ENCODE measurements at places on chromosomes 3 and 15.

DNA sequence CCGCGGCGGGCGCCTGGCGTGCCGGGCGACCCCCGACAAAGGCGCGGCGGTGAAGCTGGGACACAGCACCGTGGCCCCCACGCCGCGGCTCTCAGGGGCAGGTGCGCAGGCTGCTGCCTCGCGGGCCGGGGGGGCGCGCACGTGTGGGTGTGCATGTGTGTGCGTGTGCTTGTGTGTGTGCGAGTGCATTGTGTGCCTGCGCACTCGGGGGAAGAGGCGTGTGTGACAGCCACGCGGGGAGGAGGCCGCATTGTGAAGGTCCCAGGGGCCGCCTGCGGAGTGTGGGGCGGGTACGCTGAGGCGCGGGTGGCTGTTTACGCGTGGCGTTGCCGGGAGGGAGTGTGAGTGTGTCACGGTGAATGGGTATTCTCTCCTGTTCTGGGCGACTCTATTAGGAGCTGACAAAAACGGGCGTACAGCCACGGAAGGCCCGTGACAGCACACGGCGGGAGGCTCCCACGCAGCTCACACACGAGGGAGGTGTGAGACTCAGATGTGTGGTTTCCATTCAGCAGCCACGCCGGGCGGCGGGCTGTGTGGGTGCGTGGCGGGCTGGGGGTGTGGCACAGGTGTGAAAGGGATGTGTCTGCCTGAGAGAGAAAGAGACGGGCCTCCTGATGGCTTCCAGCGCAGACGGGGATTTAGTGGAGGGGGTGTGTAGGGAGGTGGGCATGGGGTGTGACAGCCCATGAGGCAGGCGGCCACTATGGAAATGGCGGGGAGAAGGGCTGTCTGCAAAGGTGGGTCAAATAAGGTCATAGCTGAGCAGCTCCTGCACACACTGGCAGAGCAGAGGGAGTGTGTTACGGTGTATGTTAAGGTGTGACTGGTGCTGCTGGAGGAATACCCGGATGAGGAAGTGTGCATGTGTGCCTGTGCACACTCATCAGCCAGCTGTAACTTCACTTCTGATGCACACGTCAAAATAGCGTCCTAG, 750 bp downstream of the PODXL2 start:
- no peak for DNase-seq

- DNase-seq: no peak
Measured at GRCh38 chr3:25480811-25481210, 52.7 kb downstream of the RARB start.

DNA sequence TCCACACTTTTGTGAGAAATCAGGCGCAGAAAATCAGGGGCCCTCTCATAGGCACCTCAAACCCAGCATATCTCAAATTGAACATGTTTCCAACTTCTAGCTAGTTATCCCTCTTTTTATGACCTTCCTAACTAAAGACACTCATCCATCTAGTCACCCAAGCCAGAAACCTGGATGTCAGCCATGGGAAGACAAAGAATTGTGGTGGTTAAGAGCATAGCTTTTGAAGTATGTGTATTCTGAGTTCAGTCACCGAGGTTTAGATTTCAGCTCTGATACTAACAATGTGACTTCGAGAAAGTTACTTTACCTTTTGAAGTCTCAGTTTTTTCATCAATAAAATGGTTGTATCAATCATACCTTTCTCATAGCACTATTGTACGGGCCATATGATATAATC, 495.5 kb downstream of the NLGN1 start:
- DNase-seq: no peak

- no peak for DNase-seq
Measured at GRCh38 chr3:129481766-129482332, 41.8 kb downstream of the IFT122 start.

DNA sequence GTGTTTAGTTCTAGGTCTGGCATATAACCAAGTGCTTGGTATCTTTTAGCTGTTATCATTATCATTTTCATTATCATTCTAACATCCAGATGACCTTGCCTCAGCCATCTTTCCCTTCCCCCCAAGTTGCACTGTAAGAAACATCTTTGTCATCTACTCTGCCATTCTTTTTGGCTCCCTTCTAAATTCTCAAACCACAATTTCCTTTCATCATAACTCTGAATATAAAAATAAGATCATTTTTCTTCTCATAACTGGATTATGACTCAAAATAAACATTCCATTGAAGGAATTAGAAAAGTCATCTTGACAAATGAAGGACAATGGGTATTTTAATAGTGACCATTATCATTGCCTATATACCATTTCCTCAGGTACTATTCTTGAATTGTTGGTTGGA, 786.2 kb downstream of the AGBL1 start:
- no peak for DNase-seq

DNA sequence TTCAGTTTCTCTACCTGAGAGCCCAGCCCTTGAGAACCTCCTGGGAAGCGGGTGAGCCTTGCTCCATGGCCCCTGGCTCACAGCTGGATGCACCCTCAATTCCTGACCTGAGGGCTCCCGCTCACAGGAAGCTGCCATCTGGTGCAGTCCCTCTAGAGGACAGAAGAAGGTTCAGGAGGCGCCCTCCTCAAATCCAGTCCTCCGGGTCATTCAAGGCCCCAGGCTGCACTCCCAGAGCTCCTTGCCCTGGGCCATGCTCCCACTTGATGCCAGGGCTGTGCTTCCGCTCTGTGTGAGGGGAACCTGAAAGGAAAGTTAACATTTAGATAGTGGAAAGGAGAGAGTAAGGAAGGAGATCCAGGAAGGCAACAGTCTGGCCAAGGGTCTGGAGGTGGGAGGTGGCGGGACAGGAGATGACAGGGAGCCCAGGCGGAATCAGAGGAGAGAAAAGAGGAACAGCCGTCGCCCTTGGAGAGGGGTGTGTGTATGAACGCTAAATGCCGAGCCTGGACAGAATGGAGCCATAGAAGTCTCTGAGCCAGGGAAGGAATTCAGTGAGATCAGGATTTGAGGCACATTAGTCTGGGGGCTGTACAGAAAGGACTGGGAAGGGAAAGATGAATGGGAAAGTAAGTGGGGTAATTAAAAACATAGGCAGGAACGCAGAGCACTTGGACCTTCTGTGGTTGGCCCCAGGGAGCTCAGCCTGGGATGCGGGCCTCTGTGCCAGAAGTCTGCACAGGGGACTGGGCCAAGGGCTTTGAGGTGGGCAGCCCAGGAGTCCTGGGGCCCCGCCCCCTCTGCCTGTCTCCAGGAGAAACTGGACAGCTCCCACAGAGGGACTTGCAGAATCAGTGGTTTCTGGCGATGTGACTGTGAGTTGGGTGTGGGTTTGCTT, 26.1 kb downstream of the TBC1D21 start:
- no peak for DNase-seq

- DNase-seq: no peak
Measured at GRCh38 chr3:53941950-53942349, 50.3 kb upstream of the SELENOK start.

DNA sequence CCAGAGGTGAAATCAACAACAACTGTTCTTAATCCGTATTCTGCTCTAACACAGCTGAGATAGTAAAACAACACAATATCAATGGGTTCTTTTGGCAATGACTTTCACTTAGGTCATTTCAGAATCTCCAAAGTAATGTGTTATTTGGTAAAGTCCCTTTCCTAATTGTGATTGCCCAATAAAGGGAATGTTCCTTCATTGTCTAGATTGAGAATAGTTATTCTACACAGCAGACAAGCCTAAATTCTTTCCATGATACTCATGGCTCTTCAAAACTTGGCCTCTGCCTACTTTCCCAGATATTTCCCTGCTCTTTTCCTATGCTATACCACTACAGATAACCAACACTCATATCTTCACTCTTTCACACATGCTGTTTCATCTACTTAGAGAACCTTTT, 219.8 kb downstream of the FMN1 start:
- no peak for DNase-seq

DNA sequence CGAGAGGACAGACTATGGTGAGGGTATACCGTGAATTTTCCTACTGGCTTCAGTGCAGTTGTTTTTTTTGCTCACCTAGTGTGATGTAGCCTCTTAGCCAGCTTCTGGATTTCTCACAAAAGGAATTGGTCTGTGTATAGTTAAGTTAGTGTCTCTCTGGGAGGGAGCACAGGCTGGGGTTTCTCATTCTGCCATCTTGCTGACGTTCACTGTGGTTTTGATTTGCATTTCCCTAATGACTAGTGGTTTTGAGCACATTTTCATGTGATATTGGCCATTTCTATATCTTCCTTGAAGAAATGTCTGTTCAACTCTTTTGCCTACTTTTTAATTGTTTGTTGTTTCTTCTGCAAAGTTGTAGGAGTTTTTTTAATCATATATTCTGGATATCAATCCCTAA, 2.2 kb upstream of the CD86 start:
- DNase-seq: no peak

- DNase-seq: no peak
Measured at GRCh38 chr15:68201153-68201878, 3.8 kb downstream of the CALML4 start.

DNA sequence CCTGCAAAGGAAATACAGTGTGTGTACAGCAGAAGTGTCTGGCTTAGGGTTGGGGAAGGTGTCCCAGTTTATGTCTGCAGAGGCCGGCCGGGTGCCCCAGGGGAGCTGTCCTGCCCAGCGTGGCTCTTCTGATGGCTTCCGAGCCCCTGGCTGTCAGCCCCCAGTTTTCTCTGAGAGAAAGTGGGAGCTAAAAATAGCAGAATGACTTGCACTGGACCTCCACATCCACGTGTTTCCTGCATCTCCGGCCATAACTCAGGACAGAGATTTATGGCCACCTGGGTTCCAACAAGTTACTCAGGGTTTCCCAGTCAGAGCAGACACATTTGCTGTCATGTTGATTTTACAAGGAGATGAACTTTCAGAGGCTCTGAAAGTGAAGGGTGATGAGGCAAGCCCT, 192.0 kb downstream of the ATP10A start:
- DNase-seq: no peak

DNA sequence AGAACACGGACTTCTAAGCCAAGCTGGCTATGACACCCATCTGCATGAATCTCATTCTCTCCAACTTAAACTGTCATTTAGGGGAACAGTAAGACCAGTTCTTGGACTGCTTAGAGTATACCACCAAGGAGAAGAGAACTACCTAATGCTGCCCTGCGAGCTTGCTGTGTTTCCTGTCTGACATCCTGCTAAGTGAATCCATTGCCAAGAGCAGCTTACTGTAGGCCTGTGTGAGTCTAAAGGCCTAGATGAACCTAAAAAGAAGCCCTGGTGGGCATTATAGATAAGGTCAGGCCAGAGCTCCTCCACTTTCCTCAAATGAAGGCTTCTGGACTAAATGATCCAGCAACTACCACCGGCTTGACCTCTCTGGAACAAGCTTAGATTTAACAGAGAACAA, 15.0 kb downstream of the LZTFL1 start:
- no peak for DNase-seq

- DNase-seq: peak; percentile 15
Measured at GRCh38 chr3:40086890-40087883, 222.3 kb upstream of the EIF1B start.

DNA sequence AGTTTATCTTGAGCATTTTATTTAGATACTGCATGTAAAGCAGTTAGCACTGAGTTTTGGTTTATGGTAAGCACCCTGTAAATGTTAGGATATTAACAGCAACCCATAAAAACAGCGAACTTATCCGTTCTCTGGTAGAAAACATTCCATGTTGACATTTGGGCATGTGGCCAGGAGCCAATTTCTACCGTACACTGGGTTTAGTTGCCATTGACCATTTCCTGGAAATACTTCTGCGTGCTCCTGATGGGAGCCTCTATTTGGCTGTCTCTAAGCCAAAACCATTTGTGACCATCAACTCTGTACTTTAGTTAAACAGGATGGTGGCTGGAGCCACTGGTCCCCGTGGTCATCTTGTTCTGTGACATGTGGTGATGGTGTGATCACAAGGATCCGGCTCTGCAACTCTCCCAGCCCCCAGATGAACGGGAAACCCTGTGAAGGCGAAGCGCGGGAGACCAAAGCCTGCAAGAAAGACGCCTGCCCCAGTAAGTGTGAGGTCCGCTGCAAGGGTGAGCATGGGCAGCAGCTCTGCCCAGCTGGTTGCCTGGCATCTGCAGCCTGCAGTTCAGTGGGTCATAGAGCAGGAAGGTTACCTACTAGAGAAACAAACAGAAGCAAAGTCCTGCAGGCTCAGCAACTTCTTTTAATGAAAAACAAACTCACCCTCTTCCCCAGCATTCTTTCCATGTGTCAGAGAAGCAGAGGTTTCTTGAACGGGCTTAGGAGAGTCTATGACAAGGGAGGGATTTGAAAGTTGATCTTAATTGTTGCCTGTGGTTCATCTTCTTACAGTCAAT, 7.1 kb downstream of the THBS1 start:
- DNase-seq: no peak

GRCh38 chr15:60394689-60395097, 3.1 kb downstream of the ANXA2 start:
- no peak for DNase-seq

Measured in AML-193 (cell line).